ENCODE measurements at places on chromosomes 4 and X. TPM values are rescaled to one million over a fixed set of nuclear protein-coding genes. Genes with fewer than 3 reads are reported as not detected.

GRCh38 chr4:53676402-53676871 is 85.2 kb upstream of the LNX1 start:
- DNase-seq = no peak

DNA sequence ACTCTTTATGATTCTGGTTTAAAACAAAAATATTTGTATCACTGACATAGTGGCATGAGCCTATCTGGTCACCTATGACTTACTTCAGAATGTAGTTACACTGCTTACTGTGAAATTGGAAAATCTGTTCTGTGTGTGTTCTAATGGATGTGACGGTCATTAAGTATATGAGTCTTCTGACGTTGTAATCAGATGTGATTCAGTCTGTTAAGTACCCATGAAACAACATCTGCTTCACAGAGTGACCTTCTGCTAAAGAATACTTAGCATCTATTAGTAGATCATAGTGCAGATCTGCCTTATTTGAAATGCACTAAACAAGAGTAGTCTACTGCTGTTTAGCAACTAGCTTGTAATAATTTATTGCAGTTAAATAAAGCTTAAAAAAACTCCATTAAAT is 317.1 kb downstream of the DCTD start:
- DNase-seq = no peak

- DNase-seq = no peak
These were observed 200.4 kb downstream of the ADGRL3 start for GRCh38 chr4:61400439-61401038.

- DNase-seq = peak; percentile 25
These were observed 2054.9 kb downstream of the PCDH7 start for GRCh38 chr4:32775049-32775448.

TEX13D gene
- polyA plus RNA-seq = not detected

ETDB gene
- polyA plus RNA-seq = not detected

DNA sequence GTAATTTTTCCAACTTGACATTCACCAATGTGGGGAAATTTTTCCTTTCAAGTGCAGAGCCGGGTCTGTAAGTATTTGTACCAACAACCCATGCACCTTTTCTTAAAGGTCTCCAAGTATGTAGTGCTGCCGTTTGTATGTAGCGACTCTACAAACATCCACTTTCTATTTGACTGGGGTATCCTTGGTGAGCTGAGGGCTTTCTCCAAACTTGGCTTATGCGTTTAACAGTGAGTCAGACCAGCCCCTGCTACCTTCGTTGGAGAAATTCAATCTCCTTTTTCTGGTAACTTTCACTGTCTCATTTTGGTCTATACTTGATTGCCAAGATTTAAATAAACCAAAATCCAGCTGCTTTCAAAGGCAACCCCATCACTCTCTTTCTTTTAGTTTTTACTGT is 34.9 kb downstream of the MGST2 start:
- DNase-seq = no peak

TMEM156 gene
- 0.72 TPM for polyA plus RNA-seq

DNA sequence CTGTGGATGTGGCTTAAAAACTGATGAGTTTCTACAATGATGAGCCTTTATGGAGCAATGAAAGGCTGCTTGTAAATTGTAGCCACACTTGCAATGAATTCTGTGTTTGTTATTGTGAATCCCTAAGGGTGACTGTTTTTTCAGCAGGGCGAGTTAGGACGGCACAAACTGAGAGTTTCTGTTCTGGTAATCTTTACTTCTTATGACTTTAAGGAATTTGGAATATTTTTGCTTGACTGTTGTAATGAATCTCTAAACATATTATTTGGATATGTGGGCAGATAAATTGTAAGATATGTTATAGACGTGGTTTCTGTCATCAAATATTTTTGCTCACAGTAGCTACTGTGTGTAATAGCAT is 22.2 kb downstream of the RBPJ start:
- DNase-seq = peak; percentile 62

DNA sequence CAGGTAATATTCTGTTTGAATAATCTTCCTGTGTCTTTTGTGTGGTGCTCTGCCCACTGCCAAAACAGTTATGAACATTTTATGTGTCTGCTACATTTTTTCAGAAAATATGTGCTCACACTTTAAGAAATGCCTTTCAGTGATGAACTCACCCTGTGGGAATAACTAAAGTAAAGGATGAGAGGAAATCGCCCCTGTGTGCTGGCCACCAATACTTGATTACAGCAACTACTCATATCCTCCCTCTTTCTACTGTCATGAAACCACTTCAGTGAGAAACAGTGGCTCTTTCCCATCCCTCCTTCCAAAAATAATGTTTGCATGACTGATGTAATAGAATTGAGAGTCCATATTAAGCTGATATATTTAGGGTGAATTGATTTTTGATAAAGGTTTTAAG is 900.9 kb downstream of the RAB28 start:
- DNase-seq = no peak

- peak; percentile 7 for DNase-seq
These were observed 1.5 kb downstream of the BEND4 start for GRCh38 chr4:42150653-42151567.

- DNase-seq = no peak
These were observed 24.8 kb downstream of the CCSER1 start for GRCh38 chr4:90152024-90152423.

DNA sequence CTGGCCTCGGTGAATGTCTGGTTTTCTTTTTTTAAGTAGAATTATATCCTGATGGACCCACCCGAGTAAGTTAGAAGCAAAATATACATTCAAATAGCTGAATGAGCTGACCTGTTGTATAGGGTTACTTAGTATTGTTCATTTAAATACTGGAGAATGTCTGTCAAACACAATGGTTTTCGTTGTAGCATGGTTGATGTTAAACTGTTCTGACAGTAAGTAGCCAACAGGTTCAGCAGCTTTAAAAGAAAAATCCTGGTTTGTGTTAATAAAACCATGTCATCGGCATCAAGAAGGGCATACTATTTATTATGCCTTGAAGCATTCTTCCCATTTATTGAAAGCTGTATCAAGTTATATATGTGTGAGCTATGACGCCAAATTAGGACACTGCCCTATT is 149.6 kb downstream of the ANAPC10 start:
- DNase-seq = no peak

DNA sequence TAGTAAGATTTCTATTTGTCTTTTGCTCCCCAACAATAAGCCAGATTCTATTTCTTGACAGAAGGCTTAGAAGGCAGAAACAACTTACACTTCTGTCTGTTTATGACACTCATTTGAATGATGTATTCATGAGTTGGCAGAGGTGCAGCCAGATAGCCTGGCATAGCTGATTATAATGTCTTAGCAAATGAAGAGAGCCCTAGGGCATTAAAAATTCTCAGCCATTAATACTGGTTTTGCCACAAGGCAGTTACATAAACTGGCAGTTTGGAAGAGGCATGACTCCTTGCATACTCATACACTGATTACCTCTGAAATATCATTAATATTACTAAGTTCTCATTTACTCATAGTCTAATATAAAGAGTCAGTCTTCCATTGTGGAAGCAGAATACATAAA is 728.5 kb upstream of the NDST4 start:
- peak; percentile 72 for DNase-seq

GRCh38 chr4:5636766-5637670 is 71.3 kb downstream of the EVC2 start:
- DNase-seq = no peak

- no peak for DNase-seq
These were observed 76.2 kb upstream of the CD99 start for GRCh38 chrX:2614911-2615310.

NPNT gene
- polyA plus RNA-seq = 0.70 TPM

- DNase-seq = peak; percentile 65
These were observed 164.6 kb upstream of the BCOR start for GRCh38 chrX:40262157-40263013.

- peak; percentile 70 for DNase-seq
These were observed 10.5 kb upstream of the MGST2 start for GRCh38 chr4:139655116-139655515.

DNA sequence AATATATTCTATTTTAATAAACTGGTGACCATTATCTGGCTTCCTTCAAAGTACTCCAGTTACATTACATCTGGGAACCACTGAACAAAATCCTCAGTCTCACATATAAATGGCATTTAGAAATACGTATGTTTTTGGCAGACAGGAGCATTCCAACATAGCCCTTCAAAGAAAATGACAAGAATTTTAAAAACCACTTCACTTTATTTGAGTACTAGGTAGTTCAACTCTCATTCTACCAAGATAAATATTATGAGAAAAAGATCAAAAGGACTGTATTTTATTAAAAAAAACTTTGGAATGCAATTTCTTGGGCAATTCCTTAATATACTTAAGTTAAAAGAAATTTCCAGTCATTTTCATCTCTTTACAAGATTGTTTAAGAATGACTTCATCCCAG is 17.6 kb downstream of the TNIP3 start:
- DNase-seq = no peak

- no peak for DNase-seq
These were observed 115.1 kb upstream of the PITX2 start for GRCh38 chr4:110737931-110738330.

DNA sequence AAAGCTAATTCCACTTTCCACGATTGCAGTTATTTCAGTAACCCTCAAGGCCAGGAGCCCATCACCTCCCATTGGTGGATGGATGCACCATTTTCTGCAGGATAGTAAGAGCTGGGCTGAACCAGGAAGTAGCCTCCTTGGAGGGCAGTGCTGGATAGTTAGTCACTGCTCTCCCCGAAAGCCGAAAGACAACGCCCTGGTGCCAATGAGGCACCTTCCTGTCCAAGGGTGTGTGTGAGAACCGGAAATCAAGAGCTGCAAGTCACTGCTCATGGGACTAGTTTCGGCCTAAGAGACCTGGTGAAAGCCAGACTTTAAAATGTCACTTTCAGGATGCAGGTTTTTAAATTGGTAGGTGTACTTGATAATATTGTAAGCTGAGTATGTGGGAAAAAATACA is 203.8 kb upstream of the HS3ST1 start:
- DNase-seq = peak; percentile 97

AMTN gene
- not detected for polyA plus RNA-seq

DNA sequence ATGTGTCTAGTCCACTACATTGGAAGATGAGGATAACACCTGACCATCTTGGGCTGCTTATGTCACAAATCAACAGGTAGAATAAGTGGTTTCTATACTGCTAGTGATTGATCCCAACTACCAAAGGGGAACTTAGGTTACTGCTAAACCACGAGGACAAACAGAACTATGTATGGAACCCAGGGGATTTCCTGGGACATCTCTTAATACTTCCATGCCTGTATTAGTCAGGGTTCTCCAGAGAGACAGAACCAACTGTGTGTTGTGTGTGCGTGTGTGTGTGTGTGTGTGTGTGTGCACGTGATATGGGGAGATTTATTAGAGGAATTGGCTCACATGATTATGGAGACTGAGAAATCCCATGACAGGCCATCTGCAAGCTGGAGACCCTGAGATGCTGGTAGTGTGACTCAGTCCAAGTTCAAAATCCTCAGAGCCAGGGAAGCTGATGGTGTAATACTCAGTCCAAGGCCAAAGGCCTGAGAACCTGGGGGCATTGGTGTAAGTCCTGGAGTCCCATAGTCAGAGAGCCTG is 16.2 kb upstream of the AFF1 start:
- peak; percentile 78 for DNase-seq

GRCh38 chr4:174406383-174406782 is 115.9 kb downstream of the HPGD start:
- no peak for DNase-seq

DNA sequence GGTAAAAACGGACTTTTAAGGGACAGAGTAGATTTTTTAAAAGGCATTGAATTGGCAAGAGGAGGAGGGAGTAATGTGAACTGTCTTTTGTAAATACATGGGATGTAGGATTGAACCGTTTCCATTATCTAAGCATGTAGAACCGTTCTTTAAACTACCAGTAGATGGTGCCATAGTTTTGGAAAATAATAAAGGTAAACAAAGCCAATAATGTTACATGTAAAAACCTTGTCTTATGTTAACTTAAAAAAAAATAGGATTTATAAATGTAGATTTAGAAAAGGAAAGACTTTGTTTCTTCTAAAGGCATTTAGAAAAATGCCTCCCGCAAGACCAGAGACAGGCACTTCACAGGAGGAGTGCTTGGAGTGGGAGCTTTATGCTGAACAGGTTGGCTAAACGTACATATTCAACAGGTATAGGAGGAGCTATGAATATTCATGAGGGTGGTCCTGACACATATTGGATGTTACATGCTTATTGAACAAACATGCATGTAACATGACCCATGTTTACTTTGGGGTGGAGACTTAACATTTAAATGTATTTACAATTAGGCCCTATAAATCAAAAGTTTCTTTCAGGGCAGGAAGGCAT is 45.5 kb upstream of the FAM241A start:
- DNase-seq = peak; percentile 33

PLXNB3 gene
- 8.3 TPM for polyA plus RNA-seq

- no peak for DNase-seq
These were observed 708 bp downstream of the BCLAF3 start for GRCh38 chrX:19990151-19990555.

DNA sequence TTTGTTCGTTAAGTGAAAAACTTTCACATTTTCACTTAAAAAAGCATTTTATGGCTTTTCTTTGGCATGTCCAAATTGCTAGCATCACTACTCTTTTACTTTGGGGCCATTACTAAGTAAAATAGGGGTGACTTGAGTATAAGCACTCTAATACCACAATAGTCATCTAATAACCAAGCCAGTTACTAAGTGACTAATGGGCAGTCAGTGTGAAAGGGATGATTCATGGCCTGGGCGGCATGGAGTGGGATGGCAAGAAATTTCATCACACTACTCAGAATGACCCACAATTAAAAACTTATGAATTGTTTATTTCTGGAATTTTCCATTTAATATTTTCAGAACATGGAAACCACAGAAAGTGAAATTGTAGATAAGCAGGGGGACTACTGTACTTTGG is 60.9 kb downstream of the BMP15 start:
- DNase-seq = no peak

DNA sequence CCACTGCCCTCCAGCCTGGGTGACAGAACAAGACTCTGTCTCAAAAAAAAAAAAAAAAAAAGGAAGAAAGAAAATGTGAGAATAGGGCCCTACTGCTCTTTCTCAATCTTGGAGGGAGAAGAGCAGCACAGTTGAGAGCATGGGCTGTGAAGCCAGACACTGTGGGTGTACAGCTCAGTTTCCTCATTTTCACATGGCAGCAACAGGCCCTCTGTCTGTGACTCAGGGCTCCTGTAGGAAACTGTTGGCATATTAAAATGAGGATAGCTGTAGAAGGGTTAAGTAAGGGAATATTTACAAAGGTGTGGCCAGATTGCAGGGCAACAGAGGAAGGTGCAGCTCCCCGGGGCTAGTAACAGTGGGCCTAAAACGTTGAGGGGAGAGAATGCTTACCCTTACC is 3.4 kb downstream of the AKAP14 start:
- DNase-seq = no peak

TMEM35A gene
- 0.07 TPM for polyA plus RNA-seq

LDOC1 gene
- polyA plus RNA-seq = 57.7 TPM

All from foreskin keratinocyte (primary cell).